NCI-H1048 (cell line): ENCODE measurements at places on chromosomes 16 and 17.

DNA sequence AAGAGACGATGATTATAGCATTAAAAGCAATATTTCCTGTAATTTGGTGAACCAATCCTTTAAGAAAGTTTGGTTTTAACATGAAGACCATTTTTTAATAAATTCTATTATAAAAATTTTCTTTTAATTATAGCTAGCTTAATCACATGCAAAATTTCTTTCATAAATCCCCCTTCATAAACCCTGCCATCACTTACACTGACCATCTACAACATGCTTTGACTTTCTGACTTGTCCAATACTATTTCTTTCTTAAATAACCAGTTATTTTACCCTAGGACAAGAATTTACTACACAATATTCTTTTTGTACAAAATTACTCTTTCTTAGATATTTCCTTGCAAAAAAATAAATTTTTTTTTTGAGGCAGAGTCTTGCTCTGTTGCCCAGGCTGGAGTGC lies 1334.8 kb downstream of the CDH11 start:
- DNase-seq: no peak

- no peak for DNase-seq
Measured at GRCh38 chr17:21843318-21843865, 151.1 kb downstream of the KCNJ18 start.

- no peak for DNase-seq
Measured at GRCh38 chr17:19337712-19338023, 24.9 kb downstream of the B9D1 start.

- DNase-seq: no peak
Measured at GRCh38 chr17:5049314-5049841, 14.2 kb upstream of the SLC52A1 start.

- DNase-seq: no peak
Measured at GRCh38 chr17:38547444-38547843, 58.3 kb downstream of the SRCIN1 start.

DNA sequence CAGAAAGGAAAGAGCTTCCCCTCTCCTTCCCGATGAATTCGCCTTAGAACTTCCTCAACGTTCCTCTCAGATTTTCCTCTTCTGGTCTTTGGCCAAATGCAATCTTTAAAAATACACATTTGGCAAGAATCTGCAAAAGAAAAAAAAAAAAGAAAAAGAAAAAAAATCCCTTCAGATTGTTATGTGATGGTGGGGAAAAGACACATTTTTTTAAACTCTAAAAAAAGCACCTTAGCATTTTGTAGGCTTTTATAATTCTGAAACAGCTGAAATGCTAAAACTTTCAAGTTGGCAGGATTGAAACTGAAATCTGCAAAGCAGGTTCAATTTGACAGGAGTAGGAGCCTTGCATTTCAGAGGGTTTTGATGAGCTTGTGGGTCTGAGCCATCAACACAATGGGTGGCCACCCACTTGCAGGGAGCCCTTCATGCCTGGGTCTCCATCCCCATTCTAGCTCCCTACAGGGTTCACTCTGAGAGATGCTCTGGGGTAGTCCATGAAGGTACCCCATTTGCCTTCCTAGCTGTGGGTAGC lies 33.1 kb downstream of the CACNG3 start:
- no peak for DNase-seq

GRCh38 chr16:53672461-53672860 lies 31.2 kb downstream of the RPGRIP1L start:
- no peak for DNase-seq

GRCh38 chr16:9599415-9600120 lies 508.1 kb downstream of the HAPSTR1 start:
- no peak for DNase-seq

- DNase-seq: no peak
Measured at GRCh38 chr17:29133121-29133713, 47.0 kb downstream of the MYO18A start.

- DNase-seq: no peak
Measured at GRCh38 chr17:81608605-81609004, 28.3 kb downstream of the NPLOC4 start.

DNA sequence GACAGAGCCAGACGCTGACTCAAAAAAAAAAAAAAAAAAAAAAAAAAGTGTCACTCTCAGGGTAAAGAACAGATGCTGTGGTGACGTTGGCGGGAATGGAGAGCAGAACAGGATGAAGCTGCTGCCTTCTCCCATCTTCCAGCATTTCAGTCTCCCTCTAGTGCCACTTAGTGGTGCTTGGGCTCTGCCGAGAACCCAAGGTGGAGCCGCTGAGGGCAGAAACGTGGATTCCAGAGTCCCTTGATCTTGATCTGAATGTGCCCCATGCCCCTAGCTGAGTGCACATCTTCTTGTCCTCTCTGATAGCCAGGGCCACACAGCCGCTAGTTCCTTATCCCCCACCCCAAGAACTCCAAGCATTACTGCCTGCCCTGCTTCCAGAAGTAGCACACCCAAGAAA lies 43.2 kb upstream of the FA2H start:
- DNase-seq: no peak

GRCh38 chr17:73591296-73592078 lies 52.8 kb downstream of the SDK2 start:
- DNase-seq: no peak

DNA sequence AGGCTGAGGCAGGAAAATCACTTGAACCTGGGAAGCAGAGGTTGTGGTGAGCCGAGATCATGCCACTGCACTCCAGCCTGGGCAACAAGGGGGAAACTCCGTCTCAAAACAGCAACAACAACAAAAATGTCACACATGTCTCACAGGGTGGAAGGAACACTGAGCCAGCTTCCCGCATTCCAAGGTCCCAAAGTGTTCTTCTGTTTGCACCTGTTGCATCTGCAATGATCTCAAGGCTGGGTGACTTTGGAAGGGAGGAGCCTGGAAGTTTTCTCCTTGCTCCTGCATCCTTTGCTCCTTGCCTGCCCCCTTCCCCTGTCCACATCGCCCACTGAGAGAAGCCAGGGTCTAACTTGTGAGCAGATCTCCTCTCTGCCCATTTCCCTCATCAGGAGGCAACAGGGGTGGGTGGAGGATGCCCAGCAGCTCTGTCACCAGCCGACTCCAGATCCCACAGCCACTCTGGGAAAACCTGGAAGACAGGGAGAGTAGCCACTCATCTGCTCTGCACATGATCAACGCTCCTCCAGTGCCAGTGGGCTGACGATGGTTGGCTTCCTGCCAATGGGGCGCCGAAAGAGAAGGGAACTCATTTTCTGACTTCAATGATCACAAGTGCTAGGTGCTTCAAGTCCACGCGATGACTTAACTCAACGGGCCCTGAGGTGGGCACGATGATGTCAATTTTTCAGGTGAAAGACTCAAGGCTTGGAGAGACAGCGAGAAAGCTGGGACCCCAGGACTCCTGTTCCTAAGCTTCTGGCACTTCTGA lies 12.6 kb downstream of the CHST6 start:
- no peak for DNase-seq

DNA sequence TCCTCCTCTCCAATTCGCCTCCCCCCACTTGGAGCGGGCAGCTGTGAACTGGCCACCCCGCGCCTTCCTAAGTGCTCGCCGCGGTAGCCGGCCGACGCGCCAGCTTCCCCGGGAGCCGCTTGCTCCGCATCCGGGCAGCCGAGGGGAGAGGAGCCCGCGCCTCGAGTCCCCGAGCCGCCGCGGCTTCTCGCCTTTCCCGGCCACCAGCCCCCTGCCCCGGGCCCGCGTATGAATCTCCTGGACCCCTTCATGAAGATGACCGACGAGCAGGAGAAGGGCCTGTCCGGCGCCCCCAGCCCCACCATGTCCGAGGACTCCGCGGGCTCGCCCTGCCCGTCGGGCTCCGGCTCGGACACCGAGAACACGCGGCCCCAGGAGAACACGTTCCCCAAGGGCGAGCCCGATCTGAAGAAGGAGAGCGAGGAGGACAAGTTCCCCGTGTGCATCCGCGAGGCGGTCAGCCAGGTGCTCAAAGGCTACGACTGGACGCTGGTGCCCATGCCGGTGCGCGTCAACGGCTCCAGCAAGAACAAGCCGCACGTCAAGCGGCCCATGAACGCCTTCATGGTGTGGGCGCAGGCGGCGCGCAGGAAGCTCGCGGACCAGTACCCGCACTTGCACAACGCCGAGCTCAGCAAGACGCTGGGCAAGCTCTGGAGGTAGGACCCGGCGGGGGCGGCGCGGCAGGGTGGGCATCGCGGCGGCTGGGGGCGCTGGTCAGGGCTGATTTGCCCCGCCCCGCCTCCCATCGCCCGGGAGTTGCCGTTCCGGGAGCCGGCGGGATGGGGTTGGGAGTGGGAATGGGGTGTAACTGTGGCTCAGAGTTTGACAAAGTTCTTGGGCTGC lies 567 bp downstream of the SOX9 start:
- DNase-seq: no peak

- DNase-seq: no peak
Measured at GRCh38 chr17:15464231-15464985, 3.0 kb downstream of the CDRT4 start.

GRCh38 chr17:45289301-45290268 lies 27.2 kb downstream of the MAP3K14 start:
- no peak for DNase-seq

GRCh38 chr17:49703557-49704277 lies 4.0 kb downstream of the SLC35B1 start:
- DNase-seq: no peak

- DNase-seq: no peak
Measured at GRCh38 chr17:43772877-43773648, 5.7 kb downstream of the DUSP3 start.

DNA sequence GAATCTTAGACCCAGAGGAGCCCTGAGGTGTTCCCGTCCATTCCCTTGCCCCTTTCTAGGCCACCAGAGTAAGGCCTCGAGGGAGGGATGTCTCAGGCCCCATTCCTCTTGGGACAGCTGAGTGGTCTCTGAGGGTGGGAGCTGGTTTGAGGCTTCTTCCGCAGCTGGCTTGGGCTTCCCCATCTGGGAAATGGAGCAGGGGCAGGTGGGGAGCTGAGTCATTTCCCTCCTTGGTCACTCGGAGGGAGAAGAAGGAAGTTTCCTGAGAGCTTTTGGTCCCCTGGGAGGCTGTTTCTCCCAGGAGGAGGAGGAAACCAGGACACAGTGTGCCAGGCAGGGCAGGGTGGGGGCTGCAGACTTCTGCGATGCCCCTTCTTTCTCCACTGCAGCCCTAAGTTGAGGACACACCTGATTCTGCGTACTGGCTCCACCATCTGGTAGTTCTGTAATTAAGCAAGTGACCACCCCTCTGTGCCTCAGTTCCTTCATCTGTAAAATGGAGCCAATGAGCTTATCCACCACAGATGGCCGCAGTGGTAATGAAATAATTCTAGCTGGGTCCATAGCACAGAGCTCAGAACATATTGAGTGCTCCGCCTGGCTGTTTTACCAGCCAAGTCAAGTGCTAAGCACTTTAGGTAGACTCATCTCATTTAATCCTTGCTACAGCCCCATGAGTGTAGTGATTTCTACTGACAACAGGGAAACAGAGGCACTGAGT lies 1.6 kb upstream of the KCNJ12 start:
- DNase-seq: no peak

- no peak for DNase-seq
Measured at GRCh38 chr17:18267927-18268711, 7.7 kb downstream of the MIEF2 start.

DNA sequence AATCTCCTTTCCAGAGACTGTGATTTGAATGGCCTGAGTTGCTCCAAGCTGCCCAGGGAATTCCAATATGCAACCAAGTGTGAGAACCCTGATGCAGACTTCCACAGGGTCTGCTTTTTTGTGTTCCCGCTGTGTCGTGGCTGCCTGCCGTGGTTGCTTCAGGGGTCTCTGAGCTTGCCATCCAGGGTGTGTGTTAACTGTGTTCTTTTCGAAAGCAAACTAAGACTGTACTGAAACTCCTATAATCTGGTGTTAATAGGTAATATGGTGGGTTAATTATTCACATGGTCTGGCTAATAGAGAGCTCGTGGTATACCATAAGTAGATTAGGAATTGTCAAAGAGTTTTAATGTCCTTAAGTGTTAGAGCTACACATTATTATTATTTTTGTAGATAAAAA lies 20.7 kb downstream of the UBN1 start:
- no peak for DNase-seq

DNA sequence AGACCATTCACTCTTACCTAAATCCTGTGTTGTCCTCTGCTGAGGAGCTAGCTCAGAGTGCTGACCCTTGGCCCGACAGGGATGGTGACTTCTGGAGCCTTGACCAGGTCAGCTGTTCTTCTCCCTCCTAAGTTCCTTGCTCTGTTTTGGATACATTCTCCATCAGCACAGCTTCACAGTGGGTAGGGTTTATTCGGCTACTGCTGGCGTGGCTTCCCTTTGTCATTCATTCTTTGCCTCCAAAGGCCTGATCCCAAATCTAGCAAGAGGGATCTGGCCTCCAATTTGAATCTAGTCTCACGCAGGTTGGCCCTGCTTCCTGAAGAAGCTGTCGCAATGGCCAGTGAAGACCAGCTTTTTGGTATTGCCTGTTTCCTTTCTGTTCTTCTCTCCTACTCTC lies 116.6 kb downstream of the SHISA9 start:
- DNase-seq: no peak

- no peak for DNase-seq
Measured at GRCh38 chr17:32331243-32332040, 10.5 kb downstream of the C17orf75 start.

DNA sequence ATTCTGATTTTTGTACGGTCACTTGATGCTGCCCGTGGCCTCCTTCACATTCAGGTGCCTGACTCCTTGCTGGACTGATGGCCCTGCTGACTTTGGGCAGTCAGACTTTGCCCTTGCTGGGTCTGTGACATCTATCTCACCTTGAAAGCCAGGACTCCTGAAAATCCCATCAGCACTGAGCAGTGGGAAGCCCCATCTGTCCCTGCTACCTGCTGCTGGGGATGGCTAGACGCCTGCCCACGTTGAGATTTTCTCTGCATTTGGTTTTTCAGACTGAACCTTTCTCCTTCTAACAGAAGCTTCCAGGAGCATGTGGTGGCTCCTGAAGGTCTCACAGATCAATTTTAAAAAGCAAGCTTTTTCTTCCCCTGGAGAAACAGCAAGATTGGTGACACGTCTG lies 10.2 kb upstream of the ZNF18 start:
- DNase-seq: no peak

- peak; percentile 57 for DNase-seq
Measured at GRCh38 chr16:88810912-88811768, 588 bp downstream of the APRT start.
